ENCODE measurements at places on chromosomes 11 and 22. TPM values are rescaled to one million over a fixed set of nuclear protein-coding genes. Genes with fewer than 3 reads are reported as not detected.

DNA sequence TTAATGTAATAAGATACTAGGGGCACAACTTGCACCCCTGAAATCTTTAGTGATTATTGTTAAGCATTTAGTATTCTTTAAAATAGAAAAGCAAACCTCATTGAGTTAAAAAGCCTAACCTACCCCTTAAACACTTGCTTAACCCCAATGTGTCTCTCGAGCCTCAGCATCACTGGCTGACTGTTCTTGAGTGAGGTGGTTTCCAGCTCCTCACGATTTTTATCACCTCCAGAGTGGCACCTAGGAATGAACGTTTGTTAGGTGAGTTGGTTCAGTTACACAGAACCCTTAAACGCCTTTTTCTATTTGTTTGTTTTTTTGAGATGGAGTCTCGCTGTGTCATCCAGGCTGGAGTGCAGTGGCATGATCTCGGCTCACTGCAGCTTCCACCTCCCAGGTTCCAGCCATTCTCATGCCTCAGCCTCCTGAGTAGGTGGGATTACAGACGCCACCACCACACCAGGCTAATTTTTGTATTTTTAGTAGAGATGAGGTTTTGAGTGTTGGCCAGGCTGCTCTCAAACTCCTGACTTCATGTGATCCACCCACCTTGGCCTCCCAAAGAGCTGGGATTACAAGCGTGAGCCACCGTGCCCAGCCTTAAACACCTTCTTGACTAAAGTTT lies 13.7 kb downstream of the YWHAH start:
- no peak for DNase-seq

DNA sequence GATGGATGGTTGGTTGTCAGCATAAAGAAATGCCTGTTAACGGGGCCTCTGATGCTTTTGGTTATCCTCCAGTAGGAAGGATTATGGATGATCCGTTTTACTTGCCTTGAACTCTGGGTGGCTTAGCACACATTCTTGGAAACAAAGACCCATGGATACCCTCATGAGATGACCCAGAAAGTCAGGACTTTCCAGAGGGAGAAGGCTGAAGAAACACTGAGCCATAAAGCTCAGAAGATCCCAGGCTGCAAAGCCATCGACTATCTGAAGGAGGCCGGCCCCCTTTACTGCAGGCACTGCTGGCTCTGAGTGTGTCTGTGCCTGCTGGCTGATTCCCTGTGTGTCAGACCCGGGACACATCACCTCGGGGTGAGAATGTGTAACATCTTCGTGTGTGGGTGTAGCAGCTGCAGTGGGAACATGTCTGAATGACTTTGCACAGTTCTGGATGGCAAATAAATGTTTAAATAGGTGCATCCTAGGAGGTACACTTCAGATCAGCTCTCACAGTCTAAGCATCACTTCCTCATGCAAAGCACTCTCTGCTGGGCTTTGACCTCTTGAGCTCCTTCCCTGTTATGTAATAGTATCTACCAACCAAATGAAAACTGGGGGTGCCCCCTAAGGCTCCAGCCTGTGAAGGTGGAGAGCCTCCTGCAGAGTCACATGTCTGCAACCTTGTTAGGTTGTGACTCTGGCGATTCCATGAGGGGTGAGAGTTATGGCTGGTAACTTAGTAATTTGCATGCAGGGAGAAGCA lies 1084.9 kb downstream of the TBC1D22A start:
- DNase-seq: no peak

- peak; percentile 27 for DNase-seq
Measured at GRCh38 chr11:65833297-65834030, at the start of gene SNX32. TSS of gene SNX32 (plus strand) at chr11:65833963. CDS start at chr11:65834066, 103 bp downstream.

DNA sequence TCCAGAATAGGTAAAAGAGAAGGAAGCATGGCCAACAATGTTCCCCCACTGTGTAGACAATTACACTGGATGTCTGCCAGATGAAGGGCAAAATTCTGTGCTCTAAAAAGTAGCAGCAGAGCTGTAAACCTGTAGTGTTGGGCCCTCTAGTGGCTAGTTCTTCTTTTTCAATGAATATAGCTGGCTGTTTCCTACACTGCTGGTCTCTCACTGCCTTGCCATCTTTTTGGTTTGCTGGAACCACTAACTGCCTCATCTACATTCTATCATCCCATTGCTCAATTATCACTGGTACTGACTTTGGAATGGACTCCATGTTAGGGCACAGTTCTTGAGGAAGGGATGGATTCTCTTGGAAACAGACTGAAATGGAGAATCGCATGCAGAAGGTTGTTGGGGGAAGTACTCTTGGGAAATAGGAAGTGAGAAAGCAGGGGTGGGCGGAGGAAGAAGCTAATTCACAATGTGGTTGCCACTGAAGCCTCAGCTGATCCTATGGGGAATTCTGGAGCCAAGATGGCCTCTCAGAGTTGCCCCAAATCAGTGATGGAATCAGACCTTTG lies 17.9 kb downstream of the KCNE3 start:
- peak; percentile 16 for DNase-seq

GRCh38 chr11:35623621-35624168 lies 5.4 kb downstream of the FJX1 start:
- DNase-seq: no peak

DNA sequence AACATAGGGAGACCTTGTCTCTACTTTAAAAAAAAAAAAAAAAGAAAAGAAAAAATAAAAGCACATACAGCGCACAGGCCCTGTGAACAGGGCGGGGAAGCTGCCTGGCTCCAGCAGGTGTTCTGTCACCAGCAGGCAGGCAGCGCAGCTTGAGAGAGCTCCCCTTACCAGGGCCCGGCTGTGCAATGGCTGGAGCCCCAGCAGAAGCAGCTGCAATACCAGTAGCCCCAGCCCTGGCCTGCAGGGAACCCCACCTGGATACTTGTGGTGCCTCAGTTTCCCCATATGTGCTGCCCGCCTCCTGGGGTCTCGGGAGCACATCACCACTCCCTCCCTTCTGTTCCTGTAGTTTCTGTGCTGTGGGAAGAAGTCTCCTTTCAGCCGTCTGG lies 12.3 kb downstream of the TSPAN32 start:
- no peak for DNase-seq

DNA sequence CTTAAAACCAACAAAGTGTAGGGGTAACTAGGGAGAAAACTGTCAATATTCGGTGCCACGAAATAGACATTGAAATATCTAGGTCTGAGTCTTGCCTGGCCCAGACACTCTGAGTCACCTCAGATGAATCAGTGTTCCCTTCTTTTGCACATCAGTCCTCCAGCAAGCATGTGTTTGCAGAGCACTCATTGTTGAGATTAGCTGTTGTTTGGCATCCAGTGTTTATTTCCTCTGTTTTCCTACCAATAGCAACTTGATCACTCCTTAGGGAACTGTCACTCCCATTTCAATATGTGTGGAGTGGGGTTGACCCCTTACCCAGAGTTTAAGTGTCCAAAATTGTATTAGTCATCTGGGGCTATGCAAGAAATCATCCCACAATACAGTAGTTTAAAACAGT lies 4.7 kb upstream of the ASCC2 start:
- DNase-seq: peak; percentile 75

- no peak for DNase-seq
Measured at GRCh38 chr11:35087648-35088047, 51.3 kb upstream of the CD44 start.

DNA sequence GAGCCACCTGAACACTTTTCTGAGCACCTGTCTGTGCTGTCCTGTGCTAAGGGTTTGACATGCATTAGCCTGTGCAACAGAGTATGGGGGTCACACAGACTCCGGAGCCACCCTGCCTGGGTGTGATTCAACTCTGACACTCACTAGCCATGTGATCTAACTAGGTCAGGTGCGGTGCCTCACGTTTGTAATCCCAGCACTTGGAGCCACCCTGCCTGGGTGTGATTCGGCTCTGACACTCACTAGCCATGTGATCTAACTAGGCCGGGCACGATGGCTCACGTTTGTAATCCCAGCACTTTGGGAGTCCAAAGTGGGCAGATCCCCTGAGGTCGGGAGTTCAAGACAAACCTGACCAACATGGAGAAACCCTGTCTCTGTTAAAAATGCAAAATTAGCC lies 11.4 kb downstream of the UBE2L6 start:
- DNase-seq: no peak

- DNase-seq: no peak
Measured at GRCh38 chr22:20494978-20495860, at the start of gene KLHL22. TSS of gene KLHL22 (minus strand) at chr22:20495795. CDS start at chr22:20489211, 6,584 bp downstream.

DNA sequence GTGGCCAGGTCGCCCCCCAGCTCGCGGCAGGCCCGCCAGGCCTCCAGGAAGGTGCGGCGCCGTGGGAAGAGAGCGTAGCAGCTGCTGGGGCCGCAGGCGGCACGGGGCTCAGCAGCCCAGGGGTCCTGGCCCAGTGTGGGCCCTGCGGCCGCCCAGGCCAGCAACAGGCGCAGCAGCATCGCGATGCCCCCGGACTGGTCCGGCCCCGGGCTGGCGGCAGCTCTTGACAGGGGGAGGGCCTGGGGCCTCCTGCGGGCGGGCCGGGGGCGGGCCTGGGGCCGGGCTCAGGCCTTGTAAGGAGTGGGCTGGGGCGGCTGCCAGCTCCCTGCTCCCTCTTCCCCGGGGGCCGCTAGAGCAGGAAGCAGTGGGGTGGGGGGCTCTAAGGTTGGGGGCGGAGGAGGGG lies at the start of gene CD248:
TSS of gene CD248 (minus strand) at position 196 of the 403 bp plus-strand sequence. CDS start at position 179, 17 bp downstream.
- DNase-seq: no peak

GRCh38 chr11:65810046-65810868 lies 23.4 kb downstream of the OVOL1 start:
- DNase-seq: no peak

GRCh38 chr11:132427611-132428010 lies 1057.2 kb downstream of the NTM start:
- no peak for DNase-seq

DNA sequence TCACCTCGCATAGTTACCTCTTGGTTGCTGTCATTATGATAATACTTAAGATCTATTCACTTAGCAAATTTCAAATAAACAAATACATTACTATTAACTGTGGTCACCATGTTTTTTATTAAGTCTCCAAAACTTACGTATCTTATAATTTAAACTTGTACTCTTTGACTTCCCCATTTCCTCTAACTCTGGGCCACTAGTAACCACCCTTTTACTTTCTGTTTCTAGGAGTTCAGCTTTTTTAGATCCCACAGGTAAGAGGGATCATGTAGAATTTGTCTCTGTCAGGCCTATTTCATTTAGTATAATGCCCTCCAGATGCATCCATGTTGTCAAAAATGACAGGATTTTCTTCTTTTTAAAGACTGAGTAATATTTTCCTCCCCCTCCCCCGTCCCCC lies 212.4 kb upstream of the C11orf87 start:
- DNase-seq: no peak

- DNase-seq: no peak
Measured at GRCh38 chr22:39341179-39341578, 8.6 kb upstream of the SYNGR1 start.

GRCh38 chr11:118581057-118581456 lies 8.8 kb downstream of the ARCN1 start:
- DNase-seq: no peak

Gene OR52N1
- polyA plus RNA-seq: not detected

Gene COA4
- 61.6 TPM for polyA plus RNA-seq

Gene FZD4
- 12.4 TPM for polyA plus RNA-seq

Gene VSIG10L2
- polyA plus RNA-seq: not detected
